H54 (cell line): ENCODE measurements at places on chromosomes 1 and 21.

DNA sequence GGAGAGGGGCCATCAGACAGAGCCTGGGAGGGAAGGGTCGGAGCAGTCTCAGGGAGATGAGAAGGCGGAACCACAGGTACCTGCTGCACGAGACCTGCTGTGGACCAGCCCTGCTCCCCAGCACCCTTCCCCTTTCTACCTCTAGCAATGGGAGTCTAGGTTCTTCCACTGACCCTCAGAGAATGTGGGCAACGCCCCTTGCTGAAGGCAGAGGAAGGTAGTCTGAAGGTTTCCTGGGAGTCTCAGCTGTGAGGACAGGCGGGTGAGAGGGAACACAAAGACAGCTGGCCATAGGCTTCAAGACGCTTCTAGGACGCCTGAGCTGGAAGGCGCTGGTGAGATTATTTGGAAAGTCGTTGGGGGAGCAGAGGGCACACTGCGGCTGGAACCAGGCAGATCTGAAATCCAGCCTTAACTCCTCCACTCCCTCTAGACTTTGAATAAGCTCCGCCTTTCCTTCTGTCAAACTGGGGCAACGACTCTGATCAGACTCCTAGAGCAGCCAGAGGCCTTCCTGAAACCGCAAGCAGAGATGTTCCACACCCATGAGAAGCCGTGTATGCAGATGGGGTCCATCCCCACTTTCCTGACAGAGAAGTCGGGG lies 18.1 kb downstream of the SLC45A3 start:
- DNase-seq: no peak

GRCh38 chr1:32924881-32925344 lies 23.7 kb upstream of the TMEM54 start:
- no peak for DNase-seq

- no peak for DNase-seq
Measured at GRCh38 chr1:42282024-42282579, 52.9 kb downstream of the FOXJ3 start.

- no peak for DNase-seq
Measured at GRCh38 chr1:57007948-57008347, 42.1 kb upstream of the C8B start.

GRCh38 chr1:74083128-74083527 lies 114.8 kb downstream of the LRRIQ3 start:
- DNase-seq: no peak

DNA sequence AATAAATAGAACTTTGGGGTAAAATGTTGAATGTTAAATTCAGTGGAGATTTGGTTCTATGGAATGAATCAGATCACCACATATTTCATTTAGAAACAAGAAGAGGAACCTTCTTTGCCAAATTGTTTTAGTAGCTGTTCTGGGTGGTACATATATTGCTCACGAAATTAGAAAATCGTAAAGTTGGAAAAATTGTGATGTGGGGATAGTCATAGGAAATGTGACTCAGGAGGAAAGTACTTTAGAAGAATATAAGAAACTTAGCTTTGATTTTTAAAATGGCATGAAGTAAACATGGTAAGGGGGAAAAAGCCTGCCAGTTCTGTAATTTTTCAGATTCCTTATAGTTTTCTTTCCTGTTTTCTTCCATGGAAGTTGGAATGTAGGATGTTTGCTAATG lies 27.4 kb downstream of the RRP15 start:
- DNase-seq: no peak

GRCh38 chr21:28632755-28633408 lies 359.8 kb downstream of the LTN1 start:
- DNase-seq: no peak

- no peak for DNase-seq
Measured at GRCh38 chr21:42148584-42148983, 70.4 kb upstream of the ABCG1 start.

- no peak for DNase-seq
Measured at GRCh38 chr1:113694910-113695309, 64.4 kb downstream of the PHTF1 start.

- no peak for DNase-seq
Measured at GRCh38 chr1:52795464-52795863, 47.1 kb upstream of the ZYG11A start.

- peak; percentile 46 for DNase-seq
Measured at GRCh38 chr1:221961532-221962292, 219.8 kb upstream of the DUSP10 start.

DNA sequence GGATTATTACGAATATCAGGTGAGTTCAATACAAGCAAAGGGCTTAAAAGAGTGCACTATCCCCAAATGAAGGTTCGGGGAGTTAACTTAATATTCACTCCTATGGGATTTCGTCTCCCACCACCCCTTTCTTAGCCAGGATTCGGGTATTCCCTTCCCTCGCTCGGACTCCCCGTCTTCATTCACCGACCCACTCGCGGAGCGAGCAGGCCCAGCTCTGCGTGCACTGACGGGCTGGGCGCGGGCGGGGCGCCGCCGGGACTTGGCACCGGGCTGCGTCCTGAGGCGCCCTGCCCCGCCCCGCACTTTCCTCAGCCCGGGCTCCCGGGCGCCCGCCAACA lies 7.7 kb upstream of the MPZL1 start:
- no peak for DNase-seq

DNA sequence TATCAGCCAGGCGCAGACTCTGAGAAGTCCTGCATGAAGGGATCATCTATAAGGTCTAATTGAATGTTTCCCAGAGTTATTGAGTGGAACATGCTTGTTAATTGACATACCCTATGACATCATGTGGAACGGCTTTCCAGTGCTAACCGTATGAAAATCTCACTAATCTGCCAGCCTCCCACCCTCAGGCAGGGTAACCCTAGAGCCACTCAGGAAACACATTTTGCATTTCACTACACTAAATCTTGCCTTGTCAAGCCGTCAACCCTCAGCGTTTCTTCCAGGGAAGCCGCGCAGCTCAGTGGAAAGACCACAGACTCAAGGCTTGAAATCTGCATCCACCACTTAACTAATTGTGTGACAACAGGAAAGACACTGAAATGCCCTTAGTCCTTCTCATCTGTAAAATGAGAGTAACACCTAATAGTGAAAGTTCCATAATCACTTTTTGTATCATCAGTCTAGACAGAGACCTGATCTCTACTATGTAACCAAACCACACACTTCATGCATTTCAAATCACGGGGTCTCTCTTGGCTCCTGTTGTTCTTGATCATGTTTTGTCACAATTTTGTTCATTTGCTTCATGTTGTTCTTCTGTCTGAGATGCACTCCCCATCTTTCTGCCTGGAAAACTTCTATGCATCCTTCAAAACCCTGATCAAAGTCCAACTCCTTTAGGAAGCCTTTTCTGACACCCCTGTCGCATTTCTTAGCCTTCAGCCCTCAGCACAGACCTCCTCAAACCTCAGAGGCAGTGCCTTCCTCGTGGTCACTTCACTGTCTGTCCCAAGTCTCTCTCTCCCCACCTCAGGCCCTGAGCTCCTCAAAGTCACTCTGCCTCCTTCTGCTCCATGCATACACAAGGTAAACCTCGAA lies 246.5 kb downstream of the TOMM20 start:
- DNase-seq: no peak

DNA sequence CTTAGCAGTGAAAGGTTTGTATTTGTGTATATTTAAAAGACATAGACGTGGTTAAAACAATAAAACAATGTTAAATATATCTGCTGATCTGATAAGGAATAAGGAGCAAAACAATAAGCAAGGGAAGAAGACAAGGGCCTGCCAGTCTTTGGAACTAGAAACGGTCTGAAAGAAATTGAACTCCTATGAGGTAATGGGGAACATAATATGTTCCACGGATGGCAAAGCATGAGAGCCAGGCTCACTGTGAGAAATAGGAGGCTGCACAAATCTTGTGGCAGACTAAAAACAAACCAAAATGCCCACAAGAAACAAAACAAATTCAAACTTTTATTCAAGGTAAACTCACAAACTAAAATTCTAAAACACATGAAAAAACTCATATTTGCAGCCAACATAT lies 150.5 kb downstream of the NTMT2 start:
- no peak for DNase-seq

DNA sequence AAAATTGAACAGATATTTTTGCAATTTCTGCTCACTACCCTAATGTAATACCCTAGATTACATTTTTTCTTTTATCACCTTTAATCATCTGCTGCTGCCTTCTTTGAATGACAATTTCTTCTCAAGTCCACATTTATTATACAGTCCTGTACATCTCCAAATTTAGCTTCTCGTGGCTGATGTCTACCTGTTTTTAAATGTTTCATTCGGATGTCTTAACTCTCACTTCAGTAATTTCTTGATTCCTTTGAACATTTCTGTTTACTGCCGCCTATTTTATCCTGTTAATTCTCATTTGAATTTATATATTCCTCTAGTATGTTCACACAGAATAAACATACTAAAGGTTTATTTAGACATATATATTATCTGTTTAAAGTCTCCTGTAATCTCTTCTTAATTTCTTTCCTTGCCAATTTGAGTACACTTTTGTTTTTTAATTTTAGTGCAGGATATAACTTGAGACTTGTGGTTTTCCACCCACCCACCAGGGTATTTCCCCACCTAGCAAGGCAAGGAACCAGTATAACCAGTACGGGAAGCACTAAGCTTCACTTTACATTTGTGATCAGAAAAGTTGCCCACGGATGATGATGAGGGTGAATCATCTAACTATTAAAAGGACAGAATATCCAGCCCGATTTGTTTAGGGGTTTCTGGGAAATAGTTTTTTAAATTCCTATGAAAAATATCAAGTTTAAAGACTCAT lies 12.7 kb downstream of the INSL5 start:
- DNase-seq: no peak

DNA sequence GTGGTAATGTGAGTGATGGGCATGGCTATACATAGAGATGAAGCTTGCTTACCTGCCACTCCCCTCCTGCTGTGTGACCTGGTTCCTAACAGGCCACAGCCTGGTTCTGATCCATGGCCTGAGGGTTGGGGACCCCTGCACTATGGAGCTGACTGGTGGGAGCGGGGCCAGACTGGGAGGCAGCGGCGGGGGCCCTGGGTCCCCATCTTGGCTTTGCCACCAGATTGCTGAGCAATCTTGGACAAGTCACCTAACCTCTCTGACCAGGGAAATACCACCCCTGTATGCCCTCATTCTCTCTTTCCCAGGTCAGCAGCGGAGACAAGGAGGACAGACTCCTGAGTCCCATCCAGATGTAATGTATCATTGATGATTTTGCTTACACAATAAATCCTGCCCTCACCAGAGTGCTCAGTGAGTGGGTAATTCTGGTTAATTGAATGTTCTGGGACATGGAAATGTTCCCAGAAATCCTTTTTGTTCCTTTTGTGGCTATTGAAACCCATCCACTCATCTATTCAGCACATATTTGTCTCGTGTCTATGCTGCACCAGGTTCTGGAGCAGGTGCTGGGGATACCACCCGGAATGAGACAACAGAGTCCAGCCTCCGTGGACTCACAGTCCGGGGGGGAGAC lies 4.1 kb upstream of the ARHGEF10L start:
- no peak for DNase-seq

- no peak for DNase-seq
Measured at GRCh38 chr1:229893762-229894444, 173.1 kb upstream of the GALNT2 start.
